NCI-H1417 treated with DMSO at 0.1 percent for 48 hours (cell line): ENCODE measurements at places on chromosomes 1 and 21.

- DNase-seq = no peak
Observed at GRCh38 chr21:35023396-35024070, 25.6 kb downstream of the RUNX1 start.

DNA sequence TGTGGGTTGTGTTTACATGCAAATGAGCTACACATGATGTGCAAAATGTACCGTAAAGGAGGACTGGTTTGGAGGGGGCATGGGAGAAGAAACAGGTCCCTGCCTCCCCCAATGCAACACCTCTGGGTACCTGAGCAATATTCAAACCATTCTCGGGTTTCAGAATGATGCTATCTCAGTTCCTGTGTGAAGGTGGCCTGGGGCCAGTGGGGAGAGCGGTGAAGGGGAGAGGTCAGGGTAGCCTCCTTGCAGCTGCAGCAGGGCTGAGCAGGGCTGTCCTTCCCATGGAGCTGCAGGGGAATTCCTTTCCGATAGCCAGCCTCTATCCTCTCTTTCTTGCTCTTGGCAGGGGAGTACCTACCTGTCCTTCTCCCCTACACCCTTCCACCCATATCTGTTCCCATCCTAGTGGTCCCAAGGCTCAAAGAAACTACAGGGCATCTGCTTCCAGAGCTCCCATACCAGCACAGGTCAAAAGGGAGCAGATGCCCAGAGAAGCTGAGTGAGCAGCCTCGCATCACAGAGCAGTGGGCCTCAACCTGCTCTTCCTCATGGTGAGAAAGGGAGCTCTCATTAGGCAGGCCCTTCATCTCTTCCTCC is 11.9 kb downstream of the MEF2D start:
- no peak for DNase-seq

- DNase-seq = no peak
Observed at GRCh38 chr1:89939059-89939570, 55.8 kb upstream of the ZNF326 start.

DNA sequence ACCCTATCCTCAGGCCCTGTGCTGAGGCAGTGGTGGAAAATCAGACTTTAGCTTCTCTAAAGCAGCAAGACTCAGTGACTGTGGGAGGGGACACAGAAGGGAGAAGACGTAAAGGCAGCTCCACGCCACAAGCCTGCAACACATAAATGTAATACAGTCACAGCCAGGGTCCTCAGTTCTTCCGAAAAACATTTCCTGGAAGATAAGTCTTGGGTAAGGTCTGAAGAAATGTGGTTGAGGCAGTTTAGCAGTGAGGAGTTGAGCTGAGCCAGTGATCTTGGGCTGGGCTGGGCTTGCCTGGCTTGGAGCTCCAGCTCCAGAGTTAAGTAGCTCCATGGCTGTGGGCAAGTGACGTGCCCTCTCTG is 127.8 kb upstream of the ADAR start:
- DNase-seq = no peak

DNA sequence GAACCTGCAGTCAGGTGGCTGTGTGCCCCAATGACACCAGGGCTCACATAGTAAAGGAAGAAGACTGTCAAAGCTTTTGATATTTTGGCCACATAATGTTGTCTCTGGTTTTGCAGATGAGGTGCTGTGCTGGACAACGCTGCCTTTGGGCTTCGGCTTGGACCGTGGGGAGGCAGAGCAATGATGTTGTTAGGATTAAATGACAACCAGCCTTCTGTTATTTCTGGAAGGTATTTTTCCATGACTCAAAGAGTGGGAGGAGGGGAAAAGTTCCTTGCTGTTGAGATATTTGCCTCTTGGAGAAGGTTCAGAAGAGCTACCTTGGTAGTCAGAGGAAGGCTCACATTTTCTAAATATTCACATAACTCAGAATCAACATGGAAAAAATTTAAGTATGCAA is 187.3 kb upstream of the GALNT2 start:
- no peak for DNase-seq

DNA sequence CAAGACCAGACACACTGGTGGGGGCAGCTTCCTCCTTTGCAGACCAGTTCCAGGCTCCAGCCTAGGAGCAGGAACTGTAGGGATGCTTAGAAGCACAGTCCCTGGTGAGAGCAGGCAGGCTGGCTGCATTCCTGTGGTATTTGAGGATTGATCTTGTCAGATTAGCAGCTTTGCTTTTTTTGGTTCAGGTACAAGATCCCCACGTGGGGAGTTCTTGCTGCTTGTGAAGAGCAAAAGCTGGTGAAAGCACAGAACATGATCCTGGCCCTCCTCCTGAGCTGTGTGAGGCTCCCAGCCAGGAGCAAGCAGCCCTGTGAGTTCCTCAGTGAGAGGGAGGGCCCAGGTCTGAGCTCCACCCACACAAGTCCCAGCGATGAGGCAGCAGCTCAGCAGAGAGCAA is 75.3 kb upstream of the ARTN start:
- no peak for DNase-seq

DNA sequence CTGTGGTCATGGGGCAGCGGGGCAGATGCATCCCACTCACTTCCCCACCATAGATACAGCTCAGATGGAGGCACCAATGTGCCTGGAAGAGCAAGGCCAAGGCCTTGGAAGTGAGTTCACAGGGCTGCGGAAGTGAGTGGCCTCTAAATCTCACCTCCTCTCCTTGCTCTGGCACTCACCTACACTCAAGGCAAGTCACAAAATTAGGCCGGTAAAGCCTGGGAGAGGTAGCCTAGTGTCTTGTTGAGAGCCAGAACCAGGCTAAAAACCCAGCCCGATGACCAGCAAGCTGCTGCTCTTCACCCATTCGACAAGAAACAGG is 57.5 kb downstream of the SSBP3 start:
- no peak for DNase-seq

DNA sequence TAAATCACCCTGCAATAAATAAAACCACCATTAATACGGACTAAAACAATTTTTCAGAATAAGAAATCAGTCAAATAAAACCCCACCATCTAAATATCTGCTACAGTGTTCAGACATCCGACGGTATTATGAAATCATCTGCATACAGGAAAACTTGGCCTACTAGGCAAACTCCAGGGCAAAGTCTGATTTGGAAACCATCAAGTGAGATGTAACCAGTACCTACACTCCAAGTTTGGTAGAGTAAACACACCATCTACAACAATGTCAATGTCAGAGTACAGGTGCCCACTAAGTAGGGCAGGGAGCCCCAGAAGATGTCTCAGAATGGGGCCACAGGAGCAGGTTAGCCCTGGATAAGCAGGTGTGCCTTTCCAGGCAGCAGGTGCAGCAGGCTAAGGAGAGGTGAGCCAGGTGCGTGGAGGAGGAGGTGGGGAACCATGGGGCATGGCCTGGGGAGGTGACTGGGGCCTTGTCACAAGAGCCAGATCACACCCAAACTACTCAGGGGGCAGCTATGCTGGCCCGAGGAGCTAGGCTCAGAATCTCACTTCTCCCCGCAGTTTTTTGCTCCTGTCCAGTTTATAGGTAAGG is 59.6 kb downstream of the CAPZB start:
- DNase-seq = no peak

DNA sequence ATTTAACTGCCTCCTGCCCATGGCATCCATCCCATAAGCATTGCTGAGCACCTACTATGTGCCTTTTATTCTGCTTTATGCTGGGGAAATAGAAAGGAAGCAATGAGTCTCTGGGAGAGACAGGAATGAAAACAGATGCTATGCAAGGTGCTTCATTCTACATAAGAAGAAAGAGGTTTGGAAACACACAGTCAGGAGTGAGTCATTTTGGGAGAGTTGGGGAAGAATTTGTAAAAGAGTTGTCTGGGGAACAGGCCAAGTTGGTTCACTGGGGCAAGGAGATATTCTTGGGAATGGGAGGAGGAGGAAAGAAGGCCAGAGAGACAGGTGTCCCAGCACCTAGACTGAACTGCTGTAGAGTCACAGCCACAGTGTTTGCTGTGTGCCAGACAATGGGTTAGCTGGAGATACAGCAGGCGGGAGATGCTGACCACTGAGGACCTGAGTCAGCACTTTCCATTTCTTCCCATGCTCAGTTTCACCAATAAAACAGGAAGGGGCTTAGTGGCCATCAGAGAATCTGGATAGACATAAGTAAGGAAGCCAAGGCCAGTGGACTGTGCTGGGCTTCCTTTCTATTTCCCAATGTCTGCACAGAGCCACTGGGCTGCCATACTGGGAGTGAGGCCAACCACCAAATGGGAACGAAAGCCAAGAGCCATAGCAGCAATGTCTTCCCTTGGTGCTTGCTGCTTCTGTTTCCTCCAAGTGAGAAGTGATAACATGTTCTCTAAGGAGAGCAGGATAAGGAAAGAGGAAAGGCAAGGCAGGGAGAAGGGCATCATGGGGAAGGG is 187.7 kb upstream of the USP24 start:
- DNase-seq = no peak

- DNase-seq = no peak
Observed at GRCh38 chr1:40067851-40068250, 27.3 kb downstream of the CAP1 start.

DNA sequence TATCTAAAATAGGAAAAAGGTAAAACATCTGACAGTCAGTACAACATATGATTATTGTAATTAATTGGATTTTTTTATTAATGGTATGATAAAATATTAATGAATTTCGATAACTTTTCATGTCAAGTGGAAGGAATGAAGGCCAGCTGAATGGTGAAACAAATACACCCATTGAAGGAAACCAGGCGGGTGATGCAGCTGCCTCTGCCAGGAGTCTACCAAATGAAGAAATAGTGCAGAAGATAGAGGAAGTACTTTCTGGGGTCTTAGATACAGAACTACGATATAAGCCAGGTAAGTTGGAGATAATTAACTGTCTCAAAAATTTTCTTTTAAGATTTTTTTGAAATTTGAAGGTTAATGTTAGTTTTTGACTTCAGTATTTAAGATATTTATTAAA is 3.2 kb downstream of the SON start:
- no peak for DNase-seq

DNA sequence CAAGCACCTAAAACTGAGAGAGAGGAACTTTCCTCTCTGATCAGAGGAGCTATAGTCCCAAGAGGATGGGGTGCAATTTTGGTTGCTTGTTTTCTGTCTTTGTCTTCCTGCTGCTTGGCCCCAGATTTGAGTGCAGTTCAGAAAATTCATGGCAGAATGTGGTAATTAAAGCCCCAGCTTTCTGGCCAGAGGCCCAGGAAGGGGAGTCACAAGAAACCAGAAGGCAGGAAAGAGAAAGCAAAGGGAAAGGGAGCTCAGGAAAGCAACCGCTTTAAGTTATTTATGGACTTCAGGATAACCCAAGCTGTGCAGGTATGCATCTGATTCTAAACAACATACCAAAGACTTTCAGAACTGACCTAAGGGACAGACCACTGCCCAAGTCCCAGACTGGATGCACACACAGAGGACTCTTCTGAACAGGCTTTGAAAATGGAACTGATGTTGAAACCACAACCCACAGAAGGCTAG is 88.8 kb downstream of the ST3GAL3 start:
- no peak for DNase-seq

DNA sequence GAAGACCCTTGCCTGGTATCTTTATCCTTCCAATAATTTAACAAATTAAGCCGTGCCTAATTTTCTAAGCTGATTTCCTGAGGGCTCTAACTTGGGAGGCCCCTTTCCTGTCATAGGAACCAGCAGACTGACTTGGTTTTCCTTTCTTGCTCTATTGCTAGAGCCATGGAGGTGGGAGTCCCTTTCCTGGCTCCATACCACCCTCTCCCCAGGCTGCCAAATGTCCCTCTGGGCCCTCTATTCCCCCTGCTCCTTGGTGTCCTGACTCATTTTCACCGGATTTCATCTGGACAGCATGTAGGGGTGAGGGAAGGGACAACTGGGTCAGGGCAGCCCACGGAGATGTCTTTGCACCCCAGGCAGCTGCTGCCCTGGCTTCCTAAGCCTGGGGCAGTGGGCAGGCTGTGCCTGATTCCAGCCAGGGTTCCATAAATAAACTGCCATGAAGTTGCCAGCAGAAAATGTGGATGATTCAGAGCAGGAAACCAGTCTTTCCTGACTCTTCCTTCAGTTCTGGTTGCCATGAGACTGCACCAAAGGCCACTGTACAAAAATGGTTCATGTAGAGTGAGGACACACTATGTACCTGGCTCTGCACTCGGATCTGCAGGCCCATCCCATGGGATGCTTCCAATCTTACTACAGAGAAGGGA is 38.0 kb upstream of the SERBP1 start:
- DNase-seq = no peak

GRCh38 chr21:46543306-46543705 is 61.6 kb downstream of the S100B start:
- DNase-seq = no peak

- peak; percentile 18 for DNase-seq
Observed at GRCh38 chr1:44842862-44843655, at the start of gene PTCH2. Gene PTCH2 (minus strand): TSS chr1:44843253. CDS start chr1:44842932, 321 bp downstream.

GRCh38 chr1:5904551-5904950 is 87.7 kb downstream of the NPHP4 start:
- DNase-seq = no peak

DNA sequence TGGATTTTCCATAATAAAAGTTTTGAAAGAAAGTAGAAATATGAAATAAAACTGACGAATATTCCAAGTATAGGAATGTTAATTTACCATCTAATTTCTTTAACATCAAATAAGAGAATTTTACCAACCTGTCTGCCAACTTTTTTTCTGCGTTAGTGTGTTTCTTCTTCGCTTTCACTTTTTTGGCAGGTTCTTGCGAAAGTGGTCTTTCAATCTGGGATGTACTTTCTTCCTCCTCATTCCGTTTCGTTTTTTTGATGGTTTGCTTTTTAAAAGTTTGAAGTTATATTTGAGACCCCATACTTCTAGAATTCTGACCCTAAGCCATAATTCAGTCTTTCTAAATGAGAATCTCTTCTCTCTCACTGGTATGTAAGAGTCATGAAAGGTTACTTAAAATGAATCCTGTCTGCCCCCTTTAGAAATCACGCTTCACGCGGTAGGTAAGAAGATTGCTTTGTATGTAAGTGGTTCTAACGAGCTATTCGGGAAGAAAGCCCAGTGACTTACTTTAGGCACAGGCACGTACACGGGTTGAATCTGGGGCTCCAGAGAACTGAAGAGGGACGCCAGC is 580 bp downstream of the RBM34 start:
- DNase-seq = peak; percentile 9

GRCh38 chr1:176954242-176954641 is 210.3 kb downstream of the ASTN1 start:
- no peak for DNase-seq

GRCh38 chr1:53763911-53764310 is 24.9 kb upstream of the GLIS1 start:
- DNase-seq = no peak

GRCh38 chr1:225875044-225875815 is 7.0 kb downstream of the TMEM63A start:
- no peak for DNase-seq

DNA sequence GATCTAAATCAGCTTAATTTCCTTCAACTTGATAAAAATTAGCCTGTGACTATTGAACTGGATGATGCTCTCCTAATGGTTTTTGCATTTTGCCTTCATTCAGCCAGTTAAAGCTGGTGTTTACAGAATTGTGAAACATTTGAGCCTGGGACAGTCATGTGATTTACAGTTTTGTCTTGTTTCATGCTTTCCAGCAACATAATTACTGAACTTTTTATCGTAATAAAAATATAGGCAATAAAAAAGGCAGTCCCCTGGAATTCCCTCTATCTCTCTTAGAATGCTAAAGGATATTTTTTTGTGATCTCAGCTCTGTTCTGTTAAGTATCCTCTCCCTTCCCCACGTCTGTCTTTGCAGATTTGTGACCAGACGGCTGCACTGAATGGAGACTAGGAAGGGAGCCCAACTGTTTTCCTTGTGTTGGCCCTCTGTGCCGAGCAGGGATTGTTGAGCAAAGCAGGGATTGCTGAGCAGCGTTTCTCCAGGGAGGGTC is 70.3 kb upstream of the RGL1 start:
- DNase-seq = no peak

GRCh38 chr1:17365293-17365692 is 6.7 kb upstream of the PADI6 start:
- no peak for DNase-seq
